ENCODE measurements at places on chromosomes 5 and 9.

DNA sequence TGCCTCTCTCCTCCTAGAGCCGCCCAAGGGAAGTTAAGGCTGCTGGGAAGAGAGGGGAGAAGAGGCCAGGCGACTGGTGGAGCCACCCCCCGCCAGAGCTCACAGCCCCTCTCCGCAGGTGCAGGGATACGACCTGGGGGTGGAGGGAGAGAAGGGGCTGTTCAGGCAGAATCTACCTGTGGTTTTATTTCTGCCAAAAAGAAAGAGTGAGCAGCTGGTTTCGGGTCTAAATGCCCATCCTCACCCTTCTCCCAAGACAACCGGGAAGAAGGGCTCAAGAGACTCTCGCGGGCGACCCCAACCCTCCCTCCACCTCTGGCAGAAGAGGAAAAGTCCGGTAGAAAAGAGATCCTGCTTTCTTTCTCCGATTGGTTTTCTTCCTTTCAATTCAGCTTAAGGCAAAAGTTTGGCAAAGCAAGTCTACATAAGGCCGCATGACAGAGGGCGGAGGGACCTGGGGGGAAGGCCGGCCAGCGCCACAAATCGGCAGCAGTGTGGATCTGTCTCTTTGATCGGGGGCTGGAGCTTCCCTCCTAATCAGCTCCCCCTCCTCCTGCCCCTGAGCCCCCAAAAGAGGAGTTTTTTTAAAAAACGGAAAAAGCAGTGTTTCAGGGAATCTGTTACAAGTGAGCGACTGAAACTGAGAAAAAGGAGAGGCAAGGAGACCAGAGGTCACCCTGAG is 16.3 kb downstream of the FAM78A start:
- DNase-seq: no peak

DNA sequence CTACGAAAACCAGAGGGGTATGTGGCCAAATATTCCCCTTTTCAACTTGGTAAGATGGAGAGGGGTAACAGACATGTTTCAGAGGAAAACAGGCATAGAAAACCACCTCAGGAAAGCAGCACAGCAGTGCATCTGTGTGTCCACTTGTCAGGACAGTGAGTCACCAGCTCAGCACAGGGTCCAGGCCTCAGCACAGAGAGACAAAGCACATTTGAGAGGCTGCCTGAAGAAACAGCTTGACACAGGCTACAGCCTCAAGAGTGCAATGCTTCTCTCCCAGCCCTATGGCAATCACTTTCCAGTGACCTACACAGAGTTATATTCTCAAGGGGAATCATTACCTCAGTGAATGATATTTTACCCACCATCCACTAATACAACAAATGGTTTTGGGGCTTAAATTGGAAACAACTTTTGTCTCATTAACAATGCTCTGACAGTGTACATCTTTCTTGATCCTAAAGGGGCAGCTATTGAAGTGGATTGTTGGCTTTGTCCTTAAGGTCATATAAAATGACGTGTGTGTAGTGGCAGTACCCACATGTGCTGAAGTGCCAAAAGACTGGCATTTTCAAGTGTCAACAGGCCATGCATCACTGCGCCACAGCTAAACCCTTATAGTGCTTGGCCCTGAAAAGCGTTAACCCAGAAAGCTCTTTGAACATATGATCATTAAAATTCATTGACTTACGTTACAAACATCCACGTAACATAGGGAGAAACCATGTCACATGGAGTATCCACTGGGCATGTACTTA is 46.4 kb downstream of the ERMP1 start:
- DNase-seq: no peak

GRCh38 chr5:170510559-170510958 is 6.7 kb downstream of the KCNIP1 start:
- DNase-seq: no peak

GRCh38 chr5:163269624-163270023 is 167.8 kb upstream of the CCNG1 start:
- no peak for DNase-seq

DNA sequence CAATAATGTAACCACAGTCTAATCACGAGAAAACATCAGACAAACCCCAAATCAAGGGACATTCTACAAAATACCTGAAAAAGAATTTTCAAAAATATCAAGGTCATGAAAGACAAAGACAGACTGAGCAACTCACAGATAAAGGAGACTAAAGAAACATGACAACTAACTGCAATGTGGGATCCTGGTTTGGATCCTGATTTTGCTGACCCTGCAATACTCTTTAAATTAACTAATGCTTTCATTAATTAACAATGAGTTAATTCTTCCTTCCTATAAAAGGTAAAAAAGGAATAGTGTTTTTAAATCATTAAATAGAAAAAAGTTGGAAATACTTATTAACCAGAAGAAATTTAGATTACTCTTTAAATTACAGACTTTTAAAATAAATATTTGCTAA is 103.6 kb downstream of the MLLT3 start:
- DNase-seq: no peak

DNA sequence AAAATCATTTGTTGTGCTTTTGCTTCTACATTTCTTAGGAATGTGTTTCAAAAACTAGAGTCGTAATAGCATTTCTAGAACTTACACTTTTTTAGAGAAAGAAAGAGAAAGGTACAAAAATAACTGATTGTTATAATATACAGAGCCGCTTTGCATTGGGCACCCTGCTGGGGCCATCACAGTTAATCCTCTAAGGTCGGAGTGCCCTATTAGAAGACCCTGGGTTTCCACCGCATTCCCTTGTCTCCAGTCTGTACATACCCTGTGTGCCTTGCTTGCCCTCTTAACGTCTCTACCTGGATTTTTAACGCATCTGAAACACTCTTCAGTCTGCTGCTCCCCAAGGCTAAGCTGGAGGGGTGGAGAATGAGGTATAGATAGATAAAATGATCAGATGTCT is 1.3 kb downstream of the MARVELD2 start:
- no peak for DNase-seq

DNA sequence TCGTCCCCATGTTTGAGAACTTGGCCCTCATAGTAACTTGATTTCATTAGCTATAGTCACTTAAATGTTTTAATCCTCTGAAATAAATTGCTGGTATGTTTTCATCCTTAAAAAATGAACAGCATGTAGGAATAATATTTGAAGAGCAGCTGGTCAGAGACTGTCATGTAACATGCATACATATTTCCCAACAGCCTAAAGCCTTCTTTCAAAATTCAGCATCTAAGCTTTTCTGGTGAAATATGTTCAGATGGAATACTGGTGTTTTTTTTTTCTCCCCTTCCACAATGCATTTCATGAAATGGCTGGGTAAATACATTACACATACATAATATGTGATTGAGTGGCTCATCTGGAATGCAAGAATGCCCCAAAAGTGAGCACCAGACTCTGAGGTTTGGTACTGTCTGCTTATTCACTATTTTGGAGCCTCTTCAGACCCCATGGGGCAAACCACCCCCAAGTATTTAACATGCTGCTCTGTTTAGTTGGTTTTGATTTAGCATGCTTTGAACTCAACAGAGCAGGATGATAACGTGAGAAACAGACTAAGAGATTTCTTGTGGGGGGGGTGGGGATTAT is 94.0 kb downstream of the SMARCA2 start:
- DNase-seq: no peak

GRCh38 chr5:138979684-138980280 is 104.6 kb upstream of the LRRTM2 start:
- DNase-seq: no peak

- DNase-seq: no peak
These were observed 560 bp upstream of the NDUFS6 start for GRCh38 chr5:1800472-1801221.

- no peak for DNase-seq
These were observed 2.4 kb upstream of the PHYKPL start for GRCh38 chr5:178234750-178235587.

- DNase-seq: no peak
These were observed 167.8 kb downstream of the PAM start for GRCh38 chr5:102922799-102923477.

DNA sequence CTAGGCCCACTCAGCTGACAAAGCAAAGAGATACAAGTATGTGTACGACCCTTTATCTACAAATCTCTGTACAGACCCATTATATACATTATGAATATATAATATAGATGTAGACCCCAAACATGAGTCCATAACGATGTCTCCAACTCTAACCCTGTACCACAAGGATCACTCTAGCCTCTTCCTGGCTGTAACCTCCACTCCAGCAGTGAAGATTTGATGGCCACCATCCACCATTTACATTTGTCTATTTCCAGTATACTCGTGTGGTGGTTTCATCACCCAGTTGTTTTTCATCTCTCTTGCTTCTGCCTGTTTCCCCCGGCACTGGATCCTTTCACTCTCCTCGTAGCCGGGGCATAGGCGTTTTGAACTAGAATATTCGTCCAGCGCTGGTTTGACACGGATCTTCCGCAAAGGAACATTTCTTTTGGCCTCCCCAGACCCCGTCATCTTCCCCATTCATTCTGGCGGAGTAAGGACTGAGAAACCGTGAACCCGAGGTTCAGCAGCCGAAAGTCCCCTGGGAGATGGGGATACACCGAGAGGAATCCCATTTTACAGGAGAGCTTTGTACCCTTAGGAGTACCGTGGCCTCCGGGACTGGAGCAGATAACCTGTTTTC is 828 bp upstream of the TRIO start:
- DNase-seq: no peak

- DNase-seq: no peak
These were observed 11.3 kb upstream of the ERAP2 start for GRCh38 chr5:96864922-96865530.

DNA sequence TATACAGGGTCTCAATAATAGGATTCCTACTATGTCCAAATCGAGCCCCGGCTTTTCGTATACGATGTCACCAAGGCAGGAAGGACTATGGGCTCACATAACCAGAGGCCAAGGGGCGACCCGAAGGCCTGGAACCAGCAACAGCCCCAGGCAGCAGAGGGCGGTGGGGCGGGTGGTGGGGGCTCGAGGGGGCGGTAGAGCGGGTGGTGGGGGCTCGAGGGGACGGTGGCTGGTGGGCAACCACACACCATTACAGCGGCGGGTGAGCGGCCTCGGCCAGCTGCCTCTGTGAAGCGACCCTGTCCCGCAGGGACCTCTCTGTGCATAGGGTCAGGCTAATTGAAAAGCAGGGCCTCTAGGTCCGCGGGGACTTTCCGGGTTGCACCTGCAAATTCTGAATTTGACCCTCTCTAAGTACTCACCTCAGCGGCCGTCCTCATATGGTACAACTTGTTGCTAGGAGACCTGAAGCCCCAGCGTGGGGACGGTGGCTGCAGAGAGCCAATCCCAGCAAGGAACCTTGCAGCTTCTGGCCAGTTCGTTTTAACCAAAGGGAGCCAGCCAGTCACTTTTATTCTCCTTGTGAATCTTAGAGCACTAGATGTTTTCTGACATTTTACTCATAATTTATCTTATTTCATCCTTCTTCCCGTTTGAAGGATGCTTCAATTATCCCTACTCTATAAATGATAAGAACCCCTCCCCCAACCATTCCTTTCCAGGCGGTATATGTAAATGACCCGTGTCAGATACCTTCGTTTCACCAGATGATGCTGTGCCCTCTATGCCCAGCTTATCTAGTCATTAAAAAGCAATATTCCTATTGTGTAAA is at the start of gene NME5:
TSS of gene NME5 (minus strand) at position 480 of the 832 bp plus-strand sequence. CDS start 648 bp downstream, outside the sequence.
- DNase-seq: no peak

- DNase-seq: no peak
These were observed 223.8 kb upstream of the S1PR3 start for GRCh38 chr9:88767504-88767790.

- DNase-seq: no peak
These were observed 82.7 kb downstream of the BNC2 start for GRCh38 chr9:16787724-16788123.

DNA sequence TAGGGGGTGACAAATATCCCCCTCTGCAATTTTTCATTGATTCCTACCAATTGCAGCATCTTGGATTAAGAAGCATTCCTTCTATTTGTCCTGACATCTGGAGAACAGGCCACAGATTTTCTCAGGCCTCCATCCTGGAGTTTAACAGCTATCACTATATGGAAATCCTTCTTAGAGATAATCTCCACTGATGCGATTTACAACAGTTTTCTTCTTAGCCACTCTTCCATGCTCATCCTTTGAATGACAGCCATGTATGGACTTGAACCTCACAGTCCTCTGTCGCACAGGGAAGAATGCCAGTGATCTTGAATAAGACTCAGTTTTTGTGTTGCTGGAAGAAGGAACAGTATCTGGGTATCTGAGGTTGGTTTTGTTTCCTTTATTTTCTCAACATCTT is 73.2 kb downstream of the PGM5 start:
- DNase-seq: no peak

- DNase-seq: no peak
These were observed 854.1 kb downstream of the MAT2B start for GRCh38 chr5:164359260-164360255.

DNA sequence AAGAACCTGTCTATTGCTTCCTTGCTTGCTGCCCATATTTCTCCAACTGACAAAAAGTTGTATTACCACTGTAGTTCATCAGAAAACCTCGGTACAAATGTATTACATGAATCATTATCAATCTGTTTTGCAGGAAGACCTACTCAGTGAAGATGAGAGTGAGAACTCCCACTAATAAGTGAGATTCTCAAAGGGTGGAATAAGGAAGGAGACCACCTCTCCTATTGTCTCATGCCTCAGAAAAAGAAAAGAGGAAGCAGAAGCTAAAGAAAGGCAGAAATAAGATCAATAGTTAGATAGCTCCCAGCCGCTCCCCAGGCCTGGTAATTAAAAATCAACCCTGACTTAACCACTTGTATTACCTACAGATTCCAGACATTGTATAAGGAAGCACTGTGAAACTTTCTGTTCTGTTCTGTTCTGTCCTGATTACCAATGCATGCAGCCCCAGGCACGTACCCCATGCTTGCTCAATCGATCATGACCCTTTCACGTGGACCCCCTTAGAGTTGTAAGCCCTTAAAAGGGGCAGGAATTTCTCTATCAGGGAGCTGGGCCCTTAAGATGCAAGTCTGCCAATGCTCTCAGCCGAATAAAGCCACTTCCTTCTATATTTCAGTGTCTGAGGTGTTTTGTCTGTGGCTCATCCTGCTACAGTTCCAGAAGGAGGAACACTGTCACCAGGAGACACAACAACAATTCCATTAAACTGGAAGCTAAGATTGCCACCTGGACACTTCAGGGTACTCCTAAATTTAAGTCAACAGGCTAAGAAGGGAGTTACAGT is 152.5 kb upstream of the COX7C start:
- DNase-seq: no peak

- no peak for DNase-seq
These were observed 262.5 kb upstream of the TAS2R1 start for GRCh38 chr5:9892696-9893095.

- no peak for DNase-seq
These were observed 161.8 kb downstream of the PALM2AKAP2 start for GRCh38 chr9:109941771-109942170.

DNA sequence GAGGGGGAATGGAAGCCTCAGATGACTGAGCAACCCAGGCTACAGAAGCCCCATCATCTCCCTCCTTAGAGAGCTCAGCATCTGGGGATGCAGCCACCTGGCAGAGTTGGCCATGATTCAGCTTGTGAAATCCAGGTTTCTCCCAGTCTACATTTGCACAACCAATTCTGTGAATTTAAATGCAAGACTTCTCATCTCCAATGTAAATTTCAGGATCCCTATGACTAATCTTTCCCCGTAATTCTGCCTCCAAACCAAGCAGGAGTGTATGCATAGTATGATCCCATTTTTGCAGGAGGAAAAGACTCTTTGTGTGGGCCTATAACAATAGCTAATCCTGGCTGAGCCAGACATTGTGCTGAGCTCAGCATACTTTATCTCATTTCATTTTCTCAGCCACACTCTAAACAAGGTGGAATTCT is 59.6 kb upstream of the IL17B start:
- no peak for DNase-seq

GRCh38 chr5:138819081-138819480 is 56.1 kb downstream of the LRRTM2 start:
- no peak for DNase-seq

All from NCI-H187 treated with DMSO at 0.1 percent for 48 hours (cell line).